ENCODE measurements at places on chromosomes 7 and 10.

DNA sequence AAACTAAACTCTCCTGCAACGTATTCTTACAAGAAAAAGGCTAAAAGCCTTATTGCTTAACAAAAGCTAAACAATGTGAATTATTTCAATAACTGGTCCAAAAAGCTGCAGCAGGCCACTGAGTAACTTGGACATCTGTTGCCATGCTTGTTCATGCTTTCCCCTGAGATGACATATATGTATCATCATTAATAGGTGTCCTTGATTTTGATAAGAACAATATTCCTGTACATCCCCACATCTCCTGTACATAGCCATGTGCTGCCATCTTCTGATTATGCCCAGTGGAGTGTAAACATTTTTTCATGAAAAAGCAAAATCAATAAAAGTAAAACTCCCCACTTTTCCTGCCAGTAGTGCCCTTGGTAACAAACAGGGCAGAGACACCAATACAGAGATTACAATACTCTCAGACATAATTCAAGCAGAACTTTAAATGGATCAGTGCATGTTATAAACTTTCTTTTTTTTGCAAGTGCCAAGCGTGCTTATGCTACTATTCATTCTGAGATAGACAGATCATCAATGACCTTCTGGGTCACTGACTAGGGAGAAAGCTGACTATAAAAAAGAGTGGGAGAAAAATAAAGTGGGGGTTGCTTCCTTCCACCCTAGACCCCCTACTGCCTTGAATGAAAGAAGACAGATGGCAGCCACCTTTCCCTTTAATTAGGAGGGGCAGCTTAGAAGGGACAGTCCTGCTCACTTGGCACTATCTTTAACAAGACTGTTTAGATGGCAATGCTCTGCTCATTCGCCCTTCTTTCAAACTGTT is 205.5 kb upstream of the KLF14 start:
- DNase-seq: no peak

- no peak for DNase-seq
Observed at GRCh38 chr7:33788531-33788930, 116.8 kb upstream of the BMPER start.

GRCh38 chr10:71264345-71265200 is 52.2 kb downstream of the UNC5B start:
- no peak for DNase-seq

- no peak for DNase-seq
Observed at GRCh38 chr10:132443605-132443982, 46.6 kb downstream of the PWWP2B start.

- peak; percentile 42 for DNase-seq
Observed at GRCh38 chr7:325051-325798, 35.3 kb downstream of the FOXL3 start.

DNA sequence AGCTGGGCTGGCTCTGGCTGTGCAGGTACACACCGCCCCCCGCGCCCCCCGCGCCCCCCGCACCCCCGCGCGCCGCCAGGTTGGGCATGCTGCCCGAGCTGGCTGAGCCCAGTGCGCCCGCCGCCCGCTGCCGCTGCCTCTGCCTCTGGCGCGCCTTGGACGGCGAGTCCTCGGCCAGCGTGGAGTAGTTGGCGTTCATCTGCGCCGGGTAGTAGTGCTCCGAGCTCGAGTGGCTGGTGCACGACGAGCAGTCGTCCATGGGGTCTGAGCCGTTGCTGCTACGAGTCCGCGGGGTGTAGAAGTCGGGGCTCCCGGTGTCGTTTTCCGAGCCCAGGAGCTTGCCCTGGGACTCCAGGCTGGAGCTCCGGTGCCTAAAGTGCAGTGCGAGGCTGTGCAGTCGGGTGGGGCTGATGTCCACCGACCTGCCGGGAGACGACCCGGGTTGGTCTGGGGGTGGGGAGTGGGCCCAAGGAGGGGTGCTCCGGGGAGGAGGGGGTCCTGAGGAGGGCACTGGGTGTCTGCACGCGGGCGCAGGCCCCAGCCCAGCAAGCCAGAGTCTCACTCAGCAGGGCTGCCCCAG is 70.4 kb downstream of the PRPF18 start:
- DNase-seq: no peak

- DNase-seq: no peak
Observed at GRCh38 chr10:93995598-93996271, 2.0 kb downstream of the PLCE1 start.

DNA sequence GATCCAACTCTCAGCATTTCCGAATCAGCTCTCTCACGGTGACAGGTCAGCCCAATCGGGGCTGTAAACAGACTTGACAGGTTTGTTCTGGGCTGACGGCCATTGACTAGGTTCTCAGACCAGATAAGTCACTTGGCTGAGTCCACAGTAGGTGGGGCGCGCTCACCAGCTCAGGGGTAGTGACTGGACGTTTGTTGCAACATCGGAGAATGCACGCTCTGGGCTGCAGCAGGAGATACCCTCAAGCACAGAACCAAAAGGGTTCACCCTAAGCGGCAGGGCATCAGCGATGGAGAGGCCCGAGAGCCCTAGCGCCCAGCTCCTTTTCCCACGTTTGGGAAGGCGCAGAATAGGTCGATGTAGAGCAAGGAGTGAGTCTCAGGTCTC is 1.8 kb downstream of the KLLN start:
- peak; percentile 89 for DNase-seq

DNA sequence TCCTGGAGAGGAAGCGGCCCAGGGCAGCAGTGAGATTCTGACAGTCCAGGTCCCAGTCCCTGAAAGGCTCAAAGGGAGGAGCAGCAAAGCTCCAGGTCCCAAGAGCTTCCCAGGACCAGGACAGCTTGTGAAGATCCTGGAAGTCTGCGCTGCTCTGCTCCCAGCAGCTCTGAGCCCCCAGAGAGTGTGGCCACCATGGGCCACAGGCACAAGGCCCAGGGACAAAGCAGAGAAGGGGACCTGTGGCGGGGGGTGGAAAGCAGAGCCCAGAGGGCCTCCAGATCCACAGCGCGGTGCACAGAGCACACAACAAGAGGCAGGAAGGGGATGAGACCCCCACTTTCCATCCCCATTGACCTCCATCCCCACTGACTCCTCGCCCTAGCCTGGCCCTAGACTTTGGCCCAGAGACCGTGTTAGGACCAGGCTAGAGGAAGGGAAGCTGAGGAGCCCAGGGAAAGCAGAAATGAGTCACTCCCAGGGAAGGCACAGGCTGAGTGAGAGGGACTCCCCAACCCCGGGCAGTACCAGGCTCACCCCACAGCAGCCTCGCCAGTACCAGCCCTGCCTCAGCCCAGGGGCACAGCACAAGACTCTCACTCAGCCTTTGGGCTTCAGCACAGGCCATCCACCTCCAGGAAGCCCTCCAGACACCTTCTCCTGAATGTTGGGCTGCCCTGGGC is 75.5 kb downstream of the GRID1 start:
- peak; percentile 41 for DNase-seq

DNA sequence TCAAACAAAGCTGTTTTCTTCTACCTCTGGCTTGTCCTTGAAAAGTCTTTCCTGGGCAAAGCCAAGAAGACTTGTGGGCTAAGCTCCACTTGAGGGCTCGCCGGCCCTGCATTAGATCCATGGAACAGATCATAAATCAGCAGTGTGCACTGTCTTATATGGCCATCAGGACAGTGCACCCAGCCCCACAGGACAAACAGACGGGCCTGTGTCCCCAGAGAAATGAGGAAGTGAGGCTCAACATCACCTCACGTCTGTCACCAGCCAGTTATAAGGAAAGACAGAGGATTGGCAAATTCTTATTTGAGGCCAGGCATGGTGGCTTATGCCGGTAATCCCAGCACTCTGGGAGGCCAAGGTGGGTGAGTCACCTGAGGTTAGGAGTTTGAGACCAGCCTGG is 12.3 kb upstream of the IFT22 start:
- no peak for DNase-seq

DNA sequence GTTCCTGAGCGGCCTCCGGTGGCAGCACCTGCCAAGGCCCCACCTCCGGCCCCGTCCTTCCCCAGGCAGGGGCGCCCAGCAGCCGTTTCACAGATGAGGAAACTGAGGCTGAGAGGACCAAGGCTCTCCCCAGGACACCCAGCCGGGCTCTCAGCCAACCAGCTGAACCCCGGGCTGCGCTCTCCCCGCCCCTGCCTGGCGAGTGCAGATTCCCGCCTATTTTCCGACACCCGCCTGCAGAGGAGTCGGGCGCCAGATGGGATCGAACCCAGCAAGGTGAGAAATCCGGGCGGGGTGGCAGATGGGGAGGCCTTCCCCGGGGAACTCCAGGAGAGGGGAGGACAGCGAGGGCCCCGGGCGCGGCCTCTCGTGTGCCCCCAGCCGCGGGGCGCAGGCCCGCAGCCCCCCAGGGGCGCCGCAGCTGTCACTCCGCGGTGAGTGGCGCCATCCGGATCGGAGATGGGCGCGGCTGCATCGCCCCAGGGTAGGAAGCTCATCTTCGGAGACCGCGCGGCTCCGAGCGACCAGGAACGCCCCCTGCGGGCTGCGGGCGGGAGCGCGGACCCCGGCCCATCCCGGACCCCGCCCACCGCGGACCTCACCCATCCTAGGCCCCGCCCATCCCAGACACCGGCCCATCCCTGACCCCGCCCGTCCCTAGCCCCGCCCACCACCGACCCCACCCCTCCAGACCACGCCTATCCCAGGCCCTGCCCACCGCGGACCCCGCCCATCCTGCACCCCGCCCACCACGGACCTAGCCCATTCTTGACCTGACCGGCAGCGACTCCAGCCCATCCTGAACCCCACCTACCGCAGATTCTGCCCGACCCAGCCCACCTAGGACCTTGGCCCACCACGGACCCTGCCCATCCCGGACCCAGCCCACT is 90.3 kb downstream of the MICALL2 start:
- no peak for DNase-seq

DNA sequence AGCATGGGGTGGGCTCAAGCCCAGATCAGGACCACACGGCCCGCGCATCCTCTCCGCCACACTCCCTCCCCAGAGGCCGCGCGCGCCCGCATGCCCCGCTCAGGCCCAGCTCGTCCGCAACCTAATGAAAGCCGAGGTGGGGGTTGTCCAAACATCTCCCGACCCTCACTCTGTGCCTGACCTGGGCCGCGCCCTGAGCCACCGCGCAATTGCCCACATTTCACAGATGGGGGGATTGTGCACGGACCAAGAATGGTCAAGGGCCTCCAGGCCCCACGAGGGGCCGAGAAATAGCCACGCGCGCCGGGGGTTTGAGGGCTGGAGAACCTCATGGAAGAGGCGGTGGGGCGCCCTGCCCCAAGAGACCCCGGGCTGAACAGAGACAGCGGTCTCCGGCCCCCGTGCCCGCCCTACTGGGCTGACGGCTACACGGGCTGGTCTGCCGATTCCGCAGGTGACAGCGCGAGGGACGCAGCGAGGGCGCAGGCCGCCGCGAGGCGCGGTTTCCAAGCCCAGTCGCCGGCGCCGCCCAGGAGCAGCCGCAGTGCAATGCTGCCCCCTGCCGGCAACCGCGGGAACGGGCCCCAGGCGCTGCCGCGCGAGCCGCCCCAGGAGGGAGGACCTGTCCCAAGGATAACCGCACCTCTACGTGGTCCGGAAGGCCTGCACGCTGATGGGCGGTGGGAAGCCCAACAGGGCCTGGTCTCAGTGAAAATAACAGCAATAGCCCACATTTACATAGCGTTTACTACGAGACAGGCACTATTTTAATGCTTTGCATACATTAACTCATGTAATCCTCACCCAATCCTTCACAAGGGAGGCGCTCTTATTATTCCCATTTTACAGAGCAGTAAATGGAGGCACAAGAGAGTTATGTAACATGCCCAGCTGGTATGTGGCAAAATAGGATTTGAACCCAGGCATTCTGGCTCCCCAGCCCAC is 10.5 kb upstream of the GRID1 start:
- DNase-seq: no peak

DNA sequence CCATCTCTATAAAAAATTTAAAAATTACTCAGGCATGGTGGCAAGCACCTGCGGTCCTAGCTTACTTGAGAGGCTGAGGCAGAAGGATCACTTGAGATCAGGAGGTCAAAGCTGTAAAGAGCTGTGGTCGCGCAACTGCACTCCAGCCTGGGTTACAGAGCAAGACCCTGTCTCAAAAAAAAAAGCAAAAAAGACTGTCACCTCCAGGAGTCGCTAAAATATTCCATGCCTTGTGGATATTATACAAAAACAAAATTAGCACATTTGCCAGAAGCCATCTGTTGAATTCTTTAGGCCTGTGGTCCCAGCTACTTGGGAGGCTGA is 87.0 kb upstream of the SDK1 start:
- no peak for DNase-seq

GRCh38 chr7:90383861-90384260 is 19.4 kb upstream of the CLDN12 start:
- no peak for DNase-seq

DNA sequence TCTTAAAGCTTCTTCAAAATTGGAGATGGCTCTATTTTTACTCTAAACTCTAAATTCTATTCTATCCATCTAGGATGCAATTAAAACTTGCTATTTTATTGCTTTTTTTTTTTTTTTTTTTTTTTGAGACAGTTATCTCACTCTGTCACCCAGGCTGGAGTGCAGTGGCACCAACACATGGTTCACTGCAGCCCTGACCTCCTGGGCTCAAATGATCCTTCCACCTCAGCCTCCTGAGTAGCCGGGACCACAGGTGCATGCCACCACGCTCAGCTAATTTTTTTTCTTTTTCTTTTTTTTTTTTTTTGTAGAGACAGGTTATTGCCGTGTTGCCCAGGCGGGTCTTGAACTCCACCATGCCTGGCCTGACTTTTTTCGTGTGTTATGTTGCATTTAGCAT is 41.2 kb downstream of the DNAJC1 start:
- DNase-seq: no peak

DNA sequence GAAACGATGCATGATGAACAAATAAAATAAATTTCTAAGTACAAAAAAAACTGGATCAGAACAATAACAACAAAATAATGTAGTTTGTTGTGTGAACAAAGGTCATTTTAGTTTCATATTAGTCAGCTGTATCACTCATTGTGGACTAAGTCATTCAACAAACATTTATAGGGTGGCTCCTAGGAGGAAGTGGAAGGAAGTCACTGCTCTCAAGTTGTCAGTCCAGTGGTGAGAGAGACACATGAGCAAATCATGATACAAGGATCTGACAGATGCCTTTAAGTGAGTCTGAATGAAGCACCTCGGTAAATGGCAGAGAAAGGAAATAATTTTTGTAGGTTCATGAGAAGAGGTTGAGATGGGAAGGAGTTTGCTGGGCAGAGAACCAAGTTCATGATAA is 56.8 kb downstream of the EPDR1 start:
- no peak for DNase-seq

- DNase-seq: no peak
Observed at GRCh38 chr7:105003275-105003674, 10.7 kb upstream of the KMT2E start.

- DNase-seq: no peak
Observed at GRCh38 chr10:113754768-113755167, 3.3 kb downstream of the PLEKHS1 start.

DNA sequence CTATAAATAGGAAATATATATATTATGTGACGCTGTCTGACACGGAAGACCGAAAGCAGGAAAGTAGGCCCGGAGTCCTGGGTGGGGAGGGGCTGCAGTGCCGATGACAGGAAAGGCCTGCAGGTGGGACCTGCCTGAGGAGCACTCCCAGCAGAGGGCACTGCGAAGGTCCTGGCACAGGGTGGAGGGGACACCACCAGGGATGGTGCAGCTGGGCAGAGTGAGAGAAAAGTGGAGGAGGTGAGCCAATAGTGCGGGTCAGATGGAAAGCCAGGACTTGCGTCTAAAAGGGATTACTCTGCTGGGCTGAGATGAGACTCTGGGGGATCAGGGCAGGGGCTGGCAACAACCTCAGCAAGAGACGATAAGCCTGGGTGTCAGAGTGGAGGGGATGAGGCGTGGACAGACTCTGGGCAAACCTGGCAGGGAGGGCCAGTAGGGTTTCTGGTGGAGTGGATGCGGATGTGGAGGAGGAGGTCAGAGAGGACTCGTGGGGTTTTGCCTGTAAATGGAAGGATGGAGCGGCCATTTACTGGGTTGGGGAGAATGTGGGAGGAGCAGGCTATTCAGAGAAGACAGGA is 118.2 kb upstream of the ZNF746 start:
- no peak for DNase-seq

All from RWPE2 (cell line).